D341Med (cell line): ENCODE measurements at places on chromosomes 11 and 22.

DNA sequence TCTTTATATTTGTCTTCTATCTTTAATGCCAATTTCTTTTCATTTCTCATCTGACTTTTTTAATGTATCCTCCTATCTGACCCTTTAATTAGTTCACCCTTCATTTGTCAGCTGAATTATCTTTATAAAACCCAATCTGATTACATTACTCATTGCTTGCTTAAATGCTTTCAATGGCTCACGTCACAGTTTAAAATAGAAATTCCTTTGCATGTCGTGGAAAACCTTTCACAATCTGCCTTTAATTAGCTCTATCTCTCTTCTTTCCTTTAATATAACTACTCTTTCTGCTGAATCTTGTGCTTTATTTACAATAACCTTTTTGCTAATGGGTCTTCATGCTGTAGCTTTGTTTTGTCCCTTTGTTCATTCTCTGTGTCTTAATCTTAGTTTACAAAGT is 125.7 kb downstream of the DYNC2H1 start:
- DNase-seq, result no peak

GRCh38 chr11:46658259-46658658 is 40.9 kb downstream of the ATG13 start:
- DNase-seq, result no peak

- peak; percentile 26 for DNase-seq
Measured at GRCh38 chr11:126231725-126232459, 20.3 kb downstream of the FAM118B start.

- DNase-seq, result no peak
Measured at GRCh38 chr11:102117472-102118113, 7.3 kb downstream of the YAP1 start.

- no peak for DNase-seq
Measured at GRCh38 chr11:59724066-59724465, 10.4 kb upstream of the OR10V1 start.
